ENCODE measurements at places on chromosomes 11 and 22.

- DNase-seq: no peak
Measured at GRCh38 chr22:20221421-20222340, 46.4 kb downstream of the RTN4R start.

DNA sequence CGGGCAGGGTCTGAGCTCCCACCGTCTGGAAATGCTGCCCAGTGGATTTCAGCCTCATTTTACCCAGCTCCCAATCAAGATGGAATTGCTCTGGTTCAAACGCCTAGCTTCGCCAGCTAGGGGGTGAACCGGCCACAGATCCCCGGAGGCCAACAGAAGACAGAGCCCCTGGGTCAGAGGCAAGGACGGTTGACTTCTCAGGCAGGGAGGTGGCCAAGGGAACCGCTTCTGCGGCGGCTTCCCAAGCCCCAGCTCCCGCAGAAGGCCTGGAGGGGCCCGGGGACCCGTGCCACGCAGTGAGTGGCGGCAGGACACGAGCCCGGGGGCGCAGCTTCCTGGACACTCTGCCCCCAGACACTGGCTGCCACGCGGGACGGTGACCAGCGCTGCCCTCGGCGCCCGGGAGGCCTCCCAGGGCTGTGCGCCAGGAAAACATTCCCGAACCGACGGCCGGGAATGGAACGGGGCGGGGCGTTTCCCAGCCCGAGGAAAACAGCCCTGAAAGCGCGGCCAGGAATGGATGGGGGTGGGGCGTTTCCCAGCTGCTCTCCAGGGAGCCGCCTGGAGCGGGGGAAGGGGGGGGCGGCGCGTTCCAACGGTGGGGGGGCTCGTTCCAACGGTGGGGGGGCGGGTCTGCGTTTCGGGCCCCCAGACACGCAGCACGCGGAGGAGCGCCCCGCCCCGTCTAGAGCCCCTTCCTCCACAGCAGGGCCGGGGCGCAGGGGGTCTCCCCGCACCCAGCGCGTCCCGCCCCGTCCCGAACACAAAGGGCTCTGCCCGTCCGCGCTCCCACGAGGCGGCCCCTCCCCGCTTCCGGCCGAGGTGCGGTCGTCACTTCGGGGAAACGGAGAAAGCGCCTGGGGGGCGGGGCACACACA is 13.5 kb upstream of the B4GALNT4 start:
- DNase-seq: peak; percentile 92

DNA sequence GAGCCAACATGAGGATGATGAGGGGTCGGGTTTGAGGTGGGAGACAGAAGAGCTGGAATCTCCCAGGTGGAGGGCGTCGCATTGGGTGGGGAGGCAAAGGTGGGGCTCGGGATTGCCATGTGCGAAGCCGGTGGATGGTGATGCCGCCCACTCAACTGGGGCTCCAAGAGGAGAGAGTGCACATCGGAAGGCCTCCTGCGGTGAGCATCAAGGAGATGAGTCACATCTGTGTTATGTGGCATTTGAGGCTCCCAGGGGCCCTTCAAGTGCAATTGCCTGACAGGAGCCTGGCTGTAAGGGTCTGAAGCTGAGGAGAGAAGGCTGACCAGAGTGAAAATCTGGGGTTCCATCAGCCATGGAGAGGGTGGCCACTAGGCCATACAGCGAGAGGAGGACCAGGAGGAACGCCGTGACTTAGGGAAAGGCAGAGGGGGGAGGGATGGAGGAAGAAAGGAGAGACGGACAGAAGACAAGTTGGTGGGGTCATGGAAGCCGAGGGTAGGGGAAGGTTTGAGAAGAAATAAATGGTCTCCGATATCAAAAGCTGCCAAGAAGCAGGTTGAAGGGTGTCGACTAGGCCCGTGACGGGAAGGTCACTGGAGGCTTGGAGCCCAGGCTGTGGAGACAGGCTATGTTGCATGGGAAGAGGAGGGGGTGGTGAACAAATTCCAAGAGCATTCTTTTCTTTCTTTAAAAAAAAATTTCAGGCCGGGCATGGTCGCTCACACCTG is 21.3 kb downstream of the RASD2 start:
- DNase-seq: no peak

- no peak for DNase-seq
Measured at GRCh38 chr11:72358466-72359405, 75.6 kb downstream of the CLPB start.

GRCh38 chr11:45828996-45829395 is 18.3 kb upstream of the CRY2 start:
- no peak for DNase-seq

- no peak for DNase-seq
Measured at GRCh38 chr22:31973739-31974138, 29.4 kb downstream of the YWHAH start.

- DNase-seq: no peak
Measured at GRCh38 chr11:122404571-122404970, 251.0 kb upstream of the UBASH3B start.

DNA sequence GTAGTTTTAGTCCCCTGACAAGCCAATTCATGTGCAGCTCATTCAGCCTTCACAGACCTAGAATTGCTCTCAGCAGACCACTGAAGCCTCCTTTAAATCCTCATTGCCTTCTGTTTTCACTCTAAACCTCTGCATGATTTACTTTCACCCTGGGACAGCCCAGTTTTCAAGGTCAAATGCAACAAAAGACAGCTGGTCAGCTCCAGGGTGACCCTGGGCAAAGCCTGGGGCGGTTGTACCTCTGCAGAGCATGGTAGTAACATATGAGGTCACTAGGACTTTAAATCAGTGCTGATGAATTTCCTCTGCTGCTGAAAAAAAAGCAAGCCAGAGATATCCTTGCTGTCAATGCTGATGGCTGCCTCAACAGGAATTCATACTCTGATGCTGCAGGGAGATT is 62.2 kb downstream of the SERGEF start:
- peak; percentile 8 for DNase-seq

GRCh38 chr11:119027561-119028345 is 2.9 kb downstream of the SLC37A4 start:
- DNase-seq: no peak

GRCh38 chr22:17359501-17359900 is 9.8 kb upstream of the CECR2 start:
- DNase-seq: no peak

DNA sequence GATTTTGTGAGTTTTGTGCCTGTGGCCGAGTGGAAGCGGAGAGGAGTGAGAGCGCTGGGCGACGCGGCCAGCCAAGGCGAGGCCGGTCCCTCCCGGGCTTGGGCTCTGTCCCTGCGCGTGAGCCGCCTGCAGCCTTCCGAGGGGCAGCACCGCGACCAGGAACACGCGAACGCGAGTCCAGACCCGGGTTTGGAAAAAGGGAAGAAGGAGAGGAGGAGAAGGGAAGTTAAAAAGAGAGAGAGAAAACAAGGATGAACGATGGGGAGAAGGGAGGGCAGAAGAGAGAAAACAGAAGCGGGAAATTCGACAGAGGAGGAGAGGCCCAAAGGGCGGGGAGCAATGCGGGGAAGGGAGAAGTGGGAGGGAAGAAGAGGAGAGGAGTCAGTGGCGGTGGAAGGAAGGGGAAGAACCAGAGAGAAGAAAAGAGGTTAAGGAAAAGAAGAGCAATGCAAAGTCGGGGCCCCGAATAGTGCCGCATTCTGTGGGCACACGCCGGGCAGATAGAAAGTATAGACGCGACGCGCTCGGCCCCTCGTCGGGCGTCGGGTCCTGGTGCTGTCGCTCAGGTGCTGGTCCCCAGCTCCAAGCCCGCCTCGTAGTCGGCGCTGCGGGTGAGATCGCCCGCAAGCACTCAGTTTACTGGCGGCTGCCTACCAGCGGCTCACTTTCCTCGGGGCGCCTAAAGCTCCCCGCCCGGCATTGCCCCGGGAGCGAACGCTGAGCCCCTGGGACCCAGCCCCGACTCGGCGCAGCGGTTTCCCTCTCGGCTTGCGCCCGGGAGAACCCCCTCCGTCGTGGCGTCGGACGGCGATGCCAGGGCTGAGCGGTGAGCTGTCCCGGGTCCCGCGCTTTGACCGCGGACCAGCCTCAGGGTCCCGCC is 2.8 kb upstream of the BARX2 start:
- no peak for DNase-seq

- no peak for DNase-seq
Measured at GRCh38 chr11:16999116-16999515, 15.1 kb downstream of the PLEKHA7 start.

- no peak for DNase-seq
Measured at GRCh38 chr11:119692540-119692820, 36.5 kb downstream of the NECTIN1 start.

GRCh38 chr22:44459551-44459950 is 38.5 kb downstream of the RTL6 start:
- DNase-seq: no peak

DNA sequence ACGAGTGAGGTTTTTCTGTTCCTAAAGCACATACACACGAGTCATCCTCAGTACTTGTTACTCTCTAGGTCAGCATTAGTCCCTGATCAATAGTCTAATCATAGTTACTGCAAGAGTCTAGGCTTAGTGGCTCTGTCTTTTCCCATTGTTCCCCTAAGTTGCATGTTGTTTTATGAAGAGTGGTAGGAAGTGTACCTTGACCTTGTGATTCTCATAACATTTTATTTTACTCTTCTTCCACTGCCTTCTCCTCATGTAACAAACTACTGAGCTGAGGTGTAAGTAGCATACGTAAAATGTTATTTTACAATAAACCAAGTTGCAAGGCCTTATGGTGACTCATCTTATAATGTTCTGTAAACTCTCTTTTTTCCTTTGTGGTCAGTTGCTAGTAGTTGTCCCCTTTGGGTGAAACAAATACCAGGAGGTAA is 15.0 kb downstream of the METTL15 start:
- no peak for DNase-seq

GRCh38 chr11:128540469-128540868 is 46.9 kb downstream of the ETS1 start:
- DNase-seq: no peak

DNA sequence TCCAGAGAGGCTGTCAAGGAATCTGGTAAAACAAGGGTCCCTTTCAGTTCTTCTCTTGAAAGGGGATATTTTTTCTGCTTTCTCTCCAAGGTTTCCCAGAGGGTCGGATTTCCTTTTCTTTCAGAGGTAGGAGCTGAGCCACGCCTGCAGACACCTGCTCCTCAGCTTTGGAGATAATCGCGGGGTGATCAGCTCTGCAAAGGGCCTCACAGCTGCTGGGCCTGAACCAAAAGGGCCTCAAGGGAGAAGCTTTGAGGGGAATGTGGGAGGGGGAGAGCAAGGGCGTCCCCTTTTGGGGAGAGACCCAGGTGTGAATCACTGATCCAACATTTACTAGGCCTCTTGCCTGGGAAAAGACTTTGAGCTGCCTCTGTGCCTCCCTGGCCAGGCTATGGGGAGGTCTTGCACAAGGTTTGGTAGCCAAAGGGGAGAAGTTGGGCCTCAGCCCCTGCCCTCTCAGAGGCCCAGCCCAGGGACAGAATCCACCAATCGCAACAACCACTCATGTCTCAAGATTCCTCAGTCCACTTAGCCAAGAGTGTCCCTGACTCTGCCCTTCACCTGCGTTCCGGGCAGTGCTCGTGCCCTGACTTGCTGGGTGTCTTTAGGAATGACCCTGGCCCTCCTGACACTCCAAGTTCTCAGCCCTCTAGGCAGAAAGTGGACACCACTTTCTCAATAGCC is 14.0 kb upstream of the TP53I11 start:
- DNase-seq: no peak

GRCh38 chr11:112417339-112417738 is 156.7 kb upstream of the PLET1 start:
- no peak for DNase-seq

DNA sequence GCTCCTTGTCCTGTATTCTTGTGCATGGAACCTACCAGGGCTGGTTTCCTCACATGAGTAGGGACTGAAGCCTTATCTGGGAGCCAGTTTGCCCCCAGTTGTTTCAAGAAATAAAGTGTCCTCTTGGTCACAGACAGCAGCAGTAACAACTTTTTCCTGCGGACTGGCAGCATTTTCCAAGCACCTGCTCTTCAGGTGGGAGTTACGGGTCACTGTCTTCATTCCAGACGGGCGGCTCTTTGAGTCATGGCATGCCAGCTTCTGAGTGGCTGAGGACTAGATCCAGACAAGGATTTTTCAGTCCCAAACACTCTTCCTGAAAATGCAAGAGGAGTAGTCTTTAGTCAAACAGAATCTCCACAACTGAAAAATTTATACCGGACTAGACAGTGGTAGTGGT is 2.7 kb upstream of the CD44 start:
- DNase-seq: no peak

GRCh38 chr11:95917193-95918036 is 6.5 kb downstream of the MTMR2 start:
- DNase-seq: no peak

GRCh38 chr11:13105237-13105844 is 96.2 kb downstream of the RASSF10 start:
- DNase-seq: no peak

DNA sequence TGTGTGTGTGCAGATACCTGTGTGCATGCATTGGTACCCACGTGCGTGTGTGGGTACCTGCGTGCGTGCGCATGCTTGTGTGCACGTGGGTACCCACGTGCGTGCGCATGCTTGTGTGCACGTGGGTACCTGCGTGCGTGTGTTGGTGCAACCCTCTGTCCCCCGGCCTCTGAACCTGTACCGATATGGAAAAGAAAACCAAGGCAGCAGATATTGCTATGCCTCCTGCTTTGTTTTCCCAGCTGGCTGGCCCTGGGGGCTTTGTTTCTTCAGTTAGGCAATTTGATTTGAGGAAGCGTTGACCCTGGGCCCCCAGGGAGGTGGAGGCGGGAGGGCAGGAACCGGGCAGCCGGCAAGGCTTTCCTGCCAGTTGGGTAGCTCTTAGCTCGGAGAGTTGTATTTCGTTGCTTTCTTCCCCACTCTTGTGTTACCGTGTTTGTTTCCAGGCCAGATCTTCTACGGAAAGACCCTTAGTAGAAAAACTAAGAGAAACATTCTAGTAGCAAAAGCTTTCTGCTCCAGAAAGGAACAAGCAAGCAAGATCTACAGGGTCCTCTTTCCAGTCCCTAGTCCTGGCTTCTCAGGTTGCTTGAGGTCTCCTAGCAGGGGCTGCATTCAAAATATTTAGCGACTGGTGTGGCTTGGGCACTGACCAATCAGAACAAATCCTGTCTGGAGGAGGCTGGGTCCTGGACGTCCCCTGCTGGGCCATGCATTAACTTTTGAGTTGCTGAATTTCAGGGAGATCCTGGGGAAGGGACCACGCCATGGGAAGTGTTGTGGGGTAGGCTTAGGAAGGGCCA is 26.3 kb upstream of the SORL1-AS1 start:
- no peak for DNase-seq

- DNase-seq: no peak
Measured at GRCh38 chr22:47121791-47122190, 359.3 kb downstream of the TBC1D22A start.

DNA sequence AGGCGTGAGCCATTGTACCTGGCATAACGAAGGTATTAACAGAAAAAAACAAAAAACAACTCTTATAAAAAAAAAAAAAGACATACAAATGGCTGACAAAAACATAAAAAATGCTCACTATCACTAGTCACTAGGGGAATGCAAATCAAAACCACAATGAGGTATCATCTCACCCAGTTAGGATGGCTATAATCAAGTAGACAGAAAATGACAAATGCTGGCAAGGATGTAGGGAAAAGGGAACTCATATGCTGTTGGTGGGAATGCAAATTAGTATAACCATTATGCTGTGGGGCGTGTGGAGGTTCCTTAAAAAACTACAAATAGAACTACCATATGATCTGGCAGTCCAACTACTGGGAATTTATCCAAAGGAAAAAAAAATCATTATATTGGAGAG is 17.0 kb downstream of the THY1 start:
- DNase-seq: no peak

GRCh38 chr22:25039255-25039654 is 86.7 kb downstream of the KIAA1671 start:
- DNase-seq: no peak

Data from left kidney (tissue), 8 donors.